Stimulated activated CD4-positive, alpha-beta T cell treated with anti-CD3 and anti-CD28 coated beads, Interleukin-1b, Interleukin-23, amount 100 ng/mL, for 24 hours (primary cell): ENCODE measurements at places on chromosomes 5 and 9.

GRCh38 chr9:70080481-70081119 lies 37.0 kb downstream of the MAMDC2 start:
- DNase-seq: no peak

DNA sequence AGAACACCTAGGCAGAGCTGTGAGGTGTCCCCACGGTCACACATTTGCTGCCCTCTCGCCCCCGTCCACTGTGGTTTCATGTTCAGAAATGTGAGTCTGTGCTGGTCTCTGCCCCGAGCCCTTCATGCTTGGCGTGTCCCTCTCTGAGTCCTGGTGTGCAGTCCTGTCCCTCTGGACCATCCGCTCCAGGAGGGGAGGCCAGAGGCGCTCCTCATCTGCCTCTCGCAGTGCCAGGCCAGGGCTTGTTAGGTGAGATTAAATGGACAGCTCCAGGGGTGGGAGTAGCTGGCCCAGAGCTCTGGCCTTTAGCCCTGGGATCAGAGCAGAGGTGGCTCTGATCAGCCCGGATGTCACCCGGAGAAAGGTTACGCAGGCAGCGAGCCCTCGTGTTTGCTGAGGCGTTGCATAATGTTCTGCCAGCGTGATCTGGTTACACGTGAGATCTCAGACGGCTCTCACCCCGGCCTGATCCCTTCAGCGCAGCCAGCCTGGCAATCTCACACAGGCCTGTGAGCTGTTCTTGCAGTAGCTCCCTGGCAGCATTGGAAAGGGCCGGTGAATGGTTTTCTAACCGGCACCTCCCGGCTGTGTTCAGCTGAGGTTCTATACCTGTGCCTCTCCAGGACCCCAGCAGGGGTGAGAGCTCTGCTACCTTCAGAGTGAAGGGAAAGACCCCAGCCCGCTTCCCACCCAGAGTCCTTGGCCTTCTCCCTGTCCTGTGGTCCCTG lies 24.5 kb downstream of the PTGES2 start:
- DNase-seq: no peak

- DNase-seq: no peak
Measured at GRCh38 chr5:75637949-75638348, 26.7 kb downstream of the ANKDD1B start.

- DNase-seq: no peak
Measured at GRCh38 chr5:66675406-66675805, 79.2 kb downstream of the MAST4 start.

- DNase-seq: peak; percentile 16
Measured at GRCh38 chr9:5510360-5510931, at the start of gene PDCD1LG2. Gene PDCD1LG2, plus strand, starts transcription at chr9:5510531. Its CDS starts 12,016 bp downstream, at chr9:5522547.

DNA sequence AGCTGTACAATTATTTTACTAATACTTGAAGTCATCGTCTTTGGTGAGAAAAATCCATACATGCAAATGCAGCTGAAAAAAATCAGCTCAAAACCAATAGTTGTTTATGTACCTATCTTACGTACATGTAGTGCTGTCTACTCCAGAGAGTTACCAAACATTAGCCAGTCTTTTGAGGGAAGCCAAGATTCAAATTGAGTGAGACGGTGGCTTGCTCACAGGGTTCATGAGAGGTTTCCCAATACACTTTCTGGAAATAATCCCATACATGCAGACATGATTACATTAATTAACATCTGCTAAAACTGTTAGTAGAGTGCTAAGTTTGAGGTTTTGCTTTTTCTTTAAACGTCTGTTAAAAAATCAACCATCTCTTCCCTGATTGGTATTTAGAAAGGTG lies 2.3 kb downstream of the C9orf72 start:
- no peak for DNase-seq

- DNase-seq: no peak
Measured at GRCh38 chr5:107990881-107991810, 320.4 kb upstream of the EFNA5 start.

- DNase-seq: peak; percentile 27
Measured at GRCh38 chr9:14693251-14693861, at the start of gene ZDHHC21. Gene ZDHHC21, minus strand, starts transcription at chr9:14693432. Its CDS starts 19,092 bp downstream, at chr9:14674340.

GRCh38 chr9:74293479-74293878 lies 203.7 kb upstream of the RORB start:
- DNase-seq: no peak

DNA sequence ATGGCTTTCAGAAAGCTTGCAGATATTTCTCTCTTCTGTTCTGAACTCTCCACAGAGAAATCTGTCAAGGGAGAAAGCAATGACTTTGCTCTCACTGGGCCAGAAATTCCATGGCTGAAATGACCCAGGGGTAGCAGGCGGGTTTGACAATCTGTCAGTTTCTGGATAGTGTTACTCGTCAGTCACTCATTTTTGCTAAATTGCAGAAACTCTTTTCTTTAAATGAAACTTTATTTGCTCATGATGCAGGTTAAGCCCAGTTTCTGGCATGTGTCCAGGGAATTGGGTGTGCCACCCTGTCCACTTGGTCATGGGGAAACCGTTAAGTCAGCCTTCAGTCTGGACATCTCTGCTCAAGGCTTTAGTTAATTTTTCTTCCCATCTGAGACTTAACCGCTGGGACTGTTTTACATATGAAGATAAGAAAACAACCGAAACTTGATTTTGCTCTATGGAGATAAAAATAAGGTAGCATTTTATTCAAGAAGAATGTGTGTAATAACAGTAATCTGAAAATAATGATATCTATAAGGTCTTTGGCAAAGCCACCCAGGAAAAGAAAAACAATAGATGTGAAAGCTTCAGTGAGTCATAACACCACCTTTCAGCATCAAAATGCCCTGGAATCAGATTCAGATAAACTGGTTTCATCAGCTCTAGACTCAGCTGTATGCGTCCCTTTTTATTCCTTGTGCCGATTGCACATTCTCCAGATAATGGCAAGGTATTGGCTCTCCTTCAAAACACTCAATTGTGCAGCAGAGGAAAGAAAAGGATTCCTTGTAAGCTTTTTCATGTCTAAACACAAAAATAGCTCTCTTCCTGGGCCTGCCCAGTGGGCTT lies 308.3 kb downstream of the ZSWIM6 start:
- no peak for DNase-seq

DNA sequence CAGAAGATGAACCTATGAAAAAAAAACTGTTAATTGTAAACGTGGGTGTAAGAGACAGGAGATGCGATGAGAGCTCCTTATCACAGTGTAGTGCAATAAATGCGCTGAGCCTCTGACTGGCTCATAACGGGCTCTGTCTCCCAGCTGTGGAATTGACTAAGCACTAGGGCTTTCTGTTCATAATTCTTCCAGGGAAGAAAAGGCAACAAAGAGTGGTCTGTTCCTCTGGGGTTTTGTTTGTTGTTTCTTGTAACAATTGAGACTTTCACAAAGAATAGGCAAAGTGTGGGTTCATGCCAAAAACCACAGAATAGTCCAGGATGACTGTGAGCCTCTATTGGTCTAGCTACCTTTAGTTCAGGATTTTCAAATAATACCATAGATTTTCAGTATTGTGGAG lies 39.4 kb downstream of the UBE2QL1 start:
- DNase-seq: no peak

DNA sequence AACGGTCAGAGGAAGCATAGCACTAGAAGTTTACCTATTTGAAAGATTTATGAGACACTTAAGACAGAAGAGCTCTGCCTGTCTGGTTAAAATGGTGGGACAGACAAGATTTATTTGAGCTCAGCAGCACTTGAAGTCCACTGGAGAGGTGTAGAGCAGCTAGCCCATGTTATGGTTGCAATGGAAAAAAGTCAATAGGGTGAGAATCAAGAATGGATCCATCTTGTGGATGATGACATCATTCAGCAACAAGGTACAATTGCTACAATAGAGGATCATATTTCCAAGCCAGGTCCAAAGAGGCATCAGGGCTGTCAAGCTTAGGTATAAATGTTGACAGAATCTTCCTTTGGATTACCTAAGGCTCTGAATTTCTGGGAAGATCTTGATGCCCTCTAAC lies 21.1 kb upstream of the ZNF131 start:
- DNase-seq: no peak

GRCh38 chr5:53364061-53364460 lies 116.4 kb upstream of the FST start:
- DNase-seq: no peak

DNA sequence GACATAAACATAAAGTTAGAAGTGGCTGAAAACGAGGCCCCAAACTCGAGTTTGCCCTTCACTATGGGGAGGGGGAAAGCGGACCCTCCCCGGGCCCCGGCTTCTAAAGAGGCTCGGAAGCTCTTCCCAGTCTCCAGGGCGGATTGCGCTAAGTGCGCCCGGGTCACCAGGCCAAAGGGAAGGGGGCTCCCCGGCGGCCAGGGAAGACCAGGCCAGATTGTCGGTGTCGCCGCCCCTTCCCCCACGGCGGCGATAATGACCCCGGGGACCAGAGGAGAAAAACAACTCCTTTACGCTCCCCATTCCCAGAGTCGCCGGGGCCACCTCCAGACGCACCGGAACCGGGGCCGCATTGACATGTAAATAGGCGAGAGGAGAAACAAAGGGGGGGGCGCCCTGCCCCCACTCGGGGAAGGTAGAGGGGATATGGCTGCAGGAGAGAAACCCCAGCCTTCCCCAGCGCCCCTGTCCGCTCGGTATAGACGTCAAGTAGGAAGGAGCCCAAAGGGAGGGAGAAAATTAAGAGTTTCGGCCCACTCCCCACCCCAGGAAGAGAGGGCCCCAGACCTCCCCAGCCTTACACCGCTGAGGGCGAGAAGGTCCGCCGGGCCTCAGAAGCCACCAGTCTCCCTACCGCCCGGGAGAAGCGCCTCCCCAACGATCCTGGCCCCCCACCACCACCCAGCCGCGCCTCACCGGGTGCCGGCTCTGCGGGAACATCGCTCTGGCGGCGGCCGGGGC lies 1.7 kb downstream of the TLE1 start:
- DNase-seq: no peak

- no peak for DNase-seq
Measured at GRCh38 chr9:40884072-40884901, 244.2 kb downstream of the FOXD4L6 start.

DNA sequence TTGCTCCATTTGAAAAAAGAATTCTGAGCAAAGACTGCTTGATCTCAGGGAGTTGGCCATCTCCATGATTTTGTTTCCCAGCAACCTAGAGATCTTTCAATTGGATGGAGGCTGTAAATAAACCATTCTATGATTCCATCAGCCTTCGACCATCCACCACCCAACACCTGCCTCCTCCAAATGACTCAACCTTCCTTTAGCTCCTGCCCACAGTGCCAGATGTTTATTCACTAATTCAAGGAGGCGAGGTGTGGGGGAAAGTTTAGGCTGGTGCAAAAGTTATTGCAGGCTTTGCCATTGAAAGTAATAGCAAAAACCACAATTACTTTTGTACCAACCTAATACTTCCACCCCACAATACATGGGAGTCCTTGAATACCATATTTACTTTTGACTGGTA lies 327.5 kb downstream of the CAAP1 start:
- DNase-seq: no peak

DNA sequence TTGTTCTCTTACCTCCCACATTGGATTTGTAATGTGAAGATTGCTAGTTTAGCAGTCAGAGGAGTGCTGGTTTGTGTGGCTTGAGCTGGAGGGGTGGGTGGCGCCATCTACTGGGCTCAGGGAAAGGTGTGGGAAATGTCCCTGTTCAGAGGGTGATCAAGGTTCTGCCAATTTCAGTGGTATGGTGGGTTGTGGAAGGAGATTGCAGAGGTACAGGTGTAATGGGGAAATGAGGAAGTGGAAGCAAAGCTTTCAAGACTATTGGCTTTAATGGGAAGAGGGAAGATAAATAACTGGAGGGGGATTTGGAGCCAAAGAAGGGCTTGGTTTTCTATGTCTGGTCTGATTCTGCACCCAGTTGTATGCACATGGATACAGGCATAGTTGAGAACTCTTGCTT lies 76.4 kb downstream of the OSMR start:
- peak; percentile 17 for DNase-seq

- DNase-seq: no peak
Measured at GRCh38 chr5:150085191-150085912, 1.0 kb downstream of the CSF1R start.

DNA sequence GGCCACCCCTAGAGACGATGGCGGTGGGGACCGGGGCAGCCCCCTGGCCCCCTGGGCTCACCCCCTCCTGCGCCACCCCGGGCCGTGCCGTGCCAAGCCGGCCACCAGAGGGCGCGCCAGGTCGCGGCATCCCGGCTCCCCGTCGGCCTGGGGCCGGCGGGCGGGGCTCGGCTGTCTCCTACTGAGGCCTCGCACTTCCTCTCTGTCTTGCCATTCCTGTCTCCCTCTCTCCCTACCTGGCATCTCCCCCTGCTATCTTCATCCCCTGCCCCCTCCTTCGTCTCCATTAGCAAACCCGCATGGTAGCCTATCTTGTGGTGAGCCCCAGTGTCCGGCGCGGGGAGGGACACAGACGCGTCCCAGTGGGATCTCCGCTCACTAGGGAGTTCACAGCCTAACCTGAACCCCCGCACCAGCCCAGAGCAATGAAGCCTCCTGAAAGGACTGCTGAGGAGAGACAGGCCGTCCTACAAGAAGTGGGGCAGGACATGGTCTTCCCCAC lies 29.8 kb upstream of the FABP6 start:
- DNase-seq: peak; percentile 61

- no peak for DNase-seq
Measured at GRCh38 chr5:143562935-143563334, 159.4 kb upstream of the NR3C1 start.

DNA sequence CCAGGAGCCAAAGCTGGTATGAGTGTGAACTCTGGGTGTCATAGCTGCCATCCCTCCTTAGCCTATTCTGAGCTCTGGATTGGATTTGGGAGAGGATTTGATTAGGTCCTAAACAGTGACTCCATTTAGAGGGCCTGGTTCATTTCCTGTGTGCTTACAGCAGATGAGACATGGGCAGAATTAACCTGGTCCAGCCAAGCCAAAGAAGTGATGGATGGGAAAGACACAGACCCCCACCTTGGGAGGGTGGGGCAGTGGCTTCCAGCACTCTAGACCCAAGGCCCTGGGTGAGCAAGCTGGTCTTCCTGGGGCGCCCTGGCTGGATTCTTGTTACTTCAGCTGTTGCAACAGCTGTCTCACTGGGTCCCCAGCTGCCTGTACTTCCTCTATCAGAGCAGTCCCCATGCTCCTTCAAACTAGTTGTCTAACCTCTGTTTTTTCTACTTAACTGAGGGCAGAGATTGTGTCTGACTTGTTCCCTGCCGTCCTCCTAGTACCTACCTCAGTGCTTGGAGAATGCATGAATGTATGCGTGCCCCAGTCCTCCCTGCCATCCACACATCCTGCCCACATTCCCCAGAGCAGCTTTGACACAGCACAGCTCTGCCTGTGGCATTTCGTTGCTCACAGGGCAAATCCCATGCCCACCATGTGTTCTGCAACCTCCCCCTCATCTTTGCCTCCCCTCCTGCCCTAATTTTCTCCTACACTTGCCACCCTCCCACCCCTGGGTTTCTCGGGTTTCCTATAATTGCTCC lies 115.9 kb downstream of the RGS3 start:
- no peak for DNase-seq

GRCh38 chr9:93467462-93467861 lies 14.1 kb upstream of the FAM120AOS start:
- DNase-seq: no peak

DNA sequence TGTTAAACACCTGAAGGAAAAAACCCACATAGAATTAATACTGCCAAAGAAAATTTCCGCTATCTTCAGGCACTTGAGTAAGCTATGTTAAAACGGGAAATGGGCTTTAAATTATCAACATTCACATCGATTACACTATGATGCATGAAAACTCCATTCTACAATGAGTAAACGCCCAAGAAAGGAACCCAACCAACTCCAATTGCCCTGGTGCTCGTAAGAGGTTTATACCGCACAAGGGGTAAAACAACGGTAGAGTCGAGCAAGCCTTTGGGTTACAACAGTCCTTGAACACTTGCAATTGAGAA lies 1.0 kb downstream of the AGTPBP1 start:
- DNase-seq: no peak
